ENCODE measurements at places on chromosomes 13 and 19.

DNA sequence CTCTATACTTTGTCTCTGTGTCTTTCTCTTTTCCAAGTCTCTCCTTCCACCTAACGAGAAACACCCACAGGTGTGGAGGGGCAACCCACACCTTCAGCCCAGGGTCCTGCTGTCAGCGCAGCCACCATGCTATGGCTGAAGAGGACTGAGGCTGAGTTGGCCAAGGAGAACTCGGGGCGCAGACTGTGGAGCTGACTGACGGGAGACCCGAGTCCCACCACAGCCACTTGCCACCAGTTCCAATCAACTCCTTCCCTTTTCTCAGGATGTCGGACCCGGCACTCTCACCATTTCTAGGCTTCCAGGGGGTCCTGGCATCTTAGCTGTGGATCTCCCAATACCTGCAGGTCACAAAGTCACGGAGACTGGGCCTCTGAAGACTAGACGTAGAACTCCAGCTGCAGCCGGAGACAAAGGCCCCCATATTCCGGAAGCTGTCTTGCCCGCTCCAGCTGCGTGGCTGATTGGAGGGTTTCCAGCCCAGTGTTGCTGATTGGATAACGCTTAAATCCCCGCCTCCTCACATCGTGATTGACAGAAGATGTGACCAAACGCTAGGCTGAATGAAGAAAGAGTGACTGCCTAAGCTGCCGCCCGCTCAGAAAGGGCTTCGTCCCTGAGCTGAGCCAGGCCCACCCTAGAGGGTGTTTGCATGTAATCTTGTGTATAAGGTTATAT lies 63.6 kb downstream of the ZNF429 start:
- peak; percentile 43 for DNase-seq

DNA sequence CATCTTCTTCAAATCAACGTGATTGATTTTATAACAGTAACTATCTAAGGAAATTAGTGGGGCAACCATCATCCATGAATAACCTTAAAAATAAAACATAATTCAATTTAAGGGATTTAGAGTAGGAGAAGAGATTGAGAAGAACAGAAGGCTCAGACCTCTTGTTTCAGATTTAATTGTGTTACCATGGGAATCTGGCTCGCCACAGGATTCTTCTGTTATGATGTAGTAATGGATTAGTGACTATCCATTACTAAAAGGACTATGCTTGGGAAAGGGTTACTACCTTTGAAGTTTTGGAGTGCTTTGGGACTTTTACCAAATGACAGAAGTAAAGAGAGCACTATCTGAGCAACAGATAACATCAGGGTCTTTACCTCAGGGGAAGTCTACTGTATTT lies 13.2 kb downstream of the FREM2 start:
- no peak for DNase-seq

GRCh38 chr13:32086791-32087441 lies 55.3 kb downstream of the FRY start:
- DNase-seq: no peak

DNA sequence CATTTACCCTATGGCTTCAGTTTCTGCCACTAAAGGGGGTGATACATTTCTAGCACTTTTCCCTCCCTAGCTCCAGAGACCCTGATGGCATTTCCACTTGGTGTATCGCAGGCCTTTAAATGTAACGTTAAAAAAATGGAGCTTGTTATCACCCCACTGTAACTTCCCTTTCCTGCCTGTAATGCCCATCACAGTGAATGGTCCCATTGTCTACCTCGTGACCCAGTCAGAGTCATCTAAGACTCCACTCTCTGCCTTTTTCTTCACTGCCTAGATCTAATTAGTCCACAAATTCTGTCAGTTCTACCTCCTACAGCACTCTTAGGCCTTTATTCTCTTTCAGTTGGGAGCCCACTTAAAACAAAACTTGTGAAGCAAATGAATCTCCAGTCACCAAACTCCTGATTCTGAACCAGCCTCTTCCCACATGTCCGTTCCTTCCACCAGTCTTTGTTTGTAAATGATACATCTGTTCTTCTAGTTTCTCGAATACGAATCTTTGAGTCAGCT lies 64.8 kb downstream of the NHLRC3 start:
- DNase-seq: no peak

DNA sequence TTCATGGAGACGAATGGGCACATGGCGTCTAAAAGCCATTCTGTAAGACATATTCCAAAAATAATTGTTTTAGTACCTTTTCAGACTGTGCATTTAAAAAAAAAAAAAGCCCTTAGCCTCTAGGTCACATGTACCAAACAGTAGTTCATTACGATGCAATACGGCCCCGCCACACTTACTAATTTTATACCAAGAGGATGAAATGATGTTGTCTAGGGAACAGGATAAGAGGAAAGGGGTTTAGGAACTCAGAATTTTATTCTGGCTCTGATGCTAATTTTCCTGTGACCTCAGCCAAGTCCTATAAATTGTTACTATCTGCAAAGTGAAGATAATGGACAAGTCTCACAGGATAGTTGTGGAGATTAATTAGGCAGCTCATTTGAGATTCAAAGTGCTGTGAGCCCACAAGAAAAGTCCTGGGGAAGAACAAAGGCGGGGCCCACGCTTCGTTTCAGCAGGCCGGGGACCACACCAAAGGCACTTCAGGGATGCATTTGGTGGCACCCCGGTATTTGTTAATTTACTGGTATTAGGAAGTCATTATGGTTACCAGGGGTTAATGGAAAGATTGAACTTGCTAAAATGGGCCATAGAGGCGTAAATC lies 511.1 kb downstream of the IRS2 start:
- DNase-seq: no peak

DNA sequence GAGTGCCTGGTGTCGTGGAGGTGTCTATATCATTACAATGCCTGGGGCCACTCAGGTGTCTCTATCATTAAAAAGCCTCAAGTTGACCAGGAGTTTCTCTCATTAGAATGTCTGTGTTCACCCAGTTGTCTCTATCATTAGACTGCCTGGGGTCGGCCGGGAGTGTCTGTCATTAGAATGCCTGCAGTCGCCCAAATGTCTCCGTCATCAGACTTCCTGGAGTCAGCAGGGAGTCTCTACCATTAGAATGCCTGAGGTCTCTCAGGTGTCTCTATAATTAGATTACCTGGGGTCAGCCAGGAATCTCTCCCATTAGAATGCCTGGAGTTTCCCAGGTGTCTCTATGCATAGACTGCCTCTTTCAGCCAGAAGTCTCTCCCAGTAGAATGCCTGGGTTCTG lies 1477.6 kb downstream of the UQCRFS1 start:
- no peak for DNase-seq

DNA sequence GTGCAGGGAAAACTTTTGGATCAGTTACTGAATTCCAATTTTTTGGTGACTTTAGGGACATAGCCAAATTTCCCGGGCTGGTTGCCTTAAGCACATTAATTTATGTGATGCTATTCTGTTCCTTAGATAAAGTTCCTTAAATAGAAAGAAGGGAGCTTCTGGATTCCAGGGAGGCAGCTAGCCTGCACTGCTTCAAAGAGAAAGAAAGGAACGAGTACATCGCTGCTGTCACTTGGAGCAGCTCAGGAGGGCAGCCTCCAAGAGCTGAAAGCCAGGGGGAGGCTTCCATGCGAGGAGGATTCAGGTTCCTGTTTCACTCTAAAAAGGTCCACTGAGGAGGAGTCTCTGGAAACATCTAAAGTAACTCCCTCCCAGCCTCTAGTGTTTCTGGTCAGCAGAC lies 55.7 kb downstream of the FAM124A start:
- no peak for DNase-seq

DNA sequence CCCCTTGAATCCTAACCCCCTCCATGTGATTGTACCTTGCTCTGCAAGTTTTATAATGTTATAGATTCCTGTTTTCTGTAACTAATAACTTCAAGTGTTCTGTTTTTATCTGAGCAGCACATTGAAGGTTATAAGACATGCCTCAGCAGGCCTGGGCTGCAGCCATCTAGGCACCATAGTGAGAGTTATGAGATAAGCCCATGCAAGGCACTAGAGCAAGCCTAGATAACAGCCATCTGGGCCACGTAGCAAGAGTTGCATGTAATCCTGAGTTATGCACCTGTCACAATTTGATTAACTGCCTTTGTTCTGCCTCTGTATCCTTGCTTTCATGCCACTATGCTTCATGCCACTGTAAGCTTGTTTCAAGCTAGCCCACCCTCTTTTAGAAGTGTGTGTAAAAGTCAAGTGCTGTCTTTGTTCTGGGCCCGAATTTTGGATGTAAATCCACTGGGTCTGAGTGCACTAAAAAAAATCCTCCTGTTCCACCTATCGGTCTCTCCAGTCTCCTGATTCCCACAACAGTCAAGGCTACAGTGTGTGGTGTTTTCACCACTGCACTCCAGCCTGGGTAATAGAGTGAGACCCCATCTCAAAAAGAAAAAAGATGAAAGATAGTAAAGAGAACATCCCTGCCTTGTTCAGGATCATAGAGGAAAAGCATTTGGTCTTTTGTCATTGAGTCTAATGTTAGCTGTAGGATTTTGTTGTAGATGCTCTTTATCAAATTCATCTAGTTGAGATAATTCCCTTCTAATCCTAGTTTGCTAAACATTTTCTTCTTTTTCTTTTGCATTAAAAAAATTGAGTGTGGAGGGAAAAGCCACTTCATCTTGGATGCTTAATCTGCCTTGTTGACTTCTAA lies 16.0 kb upstream of the KBTBD6 start:
- DNase-seq: no peak

GRCh38 chr19:29667387-29667783 lies 2.1 kb downstream of the PLEKHF1 start:
- no peak for DNase-seq

DNA sequence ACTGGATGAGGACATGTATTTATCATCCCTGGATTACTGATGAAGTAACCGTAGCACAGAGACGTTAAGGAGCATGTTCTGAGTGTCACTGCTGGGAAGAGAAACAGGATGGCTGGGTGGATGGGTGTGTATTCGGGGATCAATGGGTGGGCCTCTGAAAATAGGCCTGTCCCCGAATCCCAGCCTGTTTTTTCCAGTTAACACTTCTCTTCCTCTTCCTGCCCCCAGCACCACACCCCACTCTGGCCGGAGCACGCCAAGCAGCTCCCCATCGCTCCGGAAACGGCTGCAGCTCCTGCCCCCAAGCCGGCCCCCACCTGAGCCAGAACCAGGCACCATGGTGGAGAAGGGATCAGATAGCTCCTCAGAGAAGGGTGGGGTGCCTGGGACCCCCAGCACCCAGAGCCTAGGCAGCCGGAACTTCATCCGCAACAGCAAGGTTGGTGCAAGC lies 8.8 kb downstream of the GRAMD1A start:
- no peak for DNase-seq

DNA sequence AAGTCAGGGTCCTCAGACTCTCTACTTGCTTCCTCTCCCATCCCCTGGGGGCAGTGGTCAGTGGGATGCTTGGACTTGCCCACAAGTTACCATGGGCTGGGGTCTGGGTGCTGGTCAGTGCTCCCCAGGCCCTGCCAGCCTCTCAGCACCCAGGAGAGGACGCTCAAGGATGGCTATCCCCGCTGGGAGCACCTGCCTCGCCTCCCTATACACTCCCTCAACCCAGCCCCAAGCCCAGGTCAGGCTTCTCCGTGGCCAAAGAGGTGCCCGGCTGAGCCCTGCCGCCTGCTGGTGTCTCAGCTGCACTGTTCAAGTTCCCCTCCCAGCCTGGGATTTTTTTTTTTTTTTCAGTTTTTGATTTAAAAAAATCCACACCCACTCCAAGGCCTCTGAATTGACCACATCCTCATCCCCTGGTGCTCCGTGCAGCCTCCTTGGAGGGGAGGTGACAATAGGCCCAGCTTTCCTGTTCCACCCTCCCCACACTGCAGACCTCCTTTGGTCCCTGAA lies 10.8 kb downstream of the F2RL3 start:
- DNase-seq: peak; percentile 73
